ENCODE measurements at places on chromosomes 1 and 21. TPM values are rescaled to one million over a fixed set of nuclear protein-coding genes. Genes with fewer than 3 reads are reported as not detected.

PHC2 gene
- polyA plus RNA-seq: 101 TPM

FCRL5 gene
- polyA plus RNA-seq: not detected

ATAD3C gene
- polyA plus RNA-seq: 1.2 TPM

ACADM gene
- polyA plus RNA-seq: 53.7 TPM

GPATCH3 gene
- 15.8 TPM for polyA plus RNA-seq

DISP1 gene
- 11.6 TPM for polyA plus RNA-seq

KLF17 gene
- polyA plus RNA-seq: not detected

KRTAP19-3 gene
- polyA plus RNA-seq: not detected

GABRD gene
- polyA plus RNA-seq: not detected

CYP4A11 gene
- polyA plus RNA-seq: 62.4 TPM

All from hepatocyte (in vitro differentiated cells).